ENCODE measurements at places on chromosomes 5 and 9.

DNA sequence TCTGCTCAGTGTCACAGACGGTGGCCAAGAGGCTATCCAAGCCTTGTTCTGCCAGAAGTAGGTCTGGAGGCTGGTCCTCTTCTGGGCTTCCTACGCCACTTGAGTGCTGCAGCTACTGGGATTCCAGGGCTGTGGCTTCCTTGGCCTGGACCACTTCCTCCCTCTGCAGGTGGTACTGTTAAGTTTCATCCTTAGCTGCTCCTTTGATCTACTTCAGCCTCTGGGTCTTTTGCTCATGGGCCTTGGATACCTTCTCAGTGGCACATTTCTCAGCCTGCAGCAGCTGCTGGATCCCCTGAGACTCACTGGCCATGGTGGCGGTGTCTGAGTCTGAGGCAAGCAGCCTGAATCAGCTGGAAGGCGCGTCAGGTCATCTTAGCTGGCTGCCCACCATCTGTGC, 10.3 kb downstream of the CNOT8 start:
- DNase-seq = no peak

- no peak for DNase-seq
Measured at GRCh38 chr9:13083963-13084528, 195.4 kb downstream of the MPDZ start.

DNA sequence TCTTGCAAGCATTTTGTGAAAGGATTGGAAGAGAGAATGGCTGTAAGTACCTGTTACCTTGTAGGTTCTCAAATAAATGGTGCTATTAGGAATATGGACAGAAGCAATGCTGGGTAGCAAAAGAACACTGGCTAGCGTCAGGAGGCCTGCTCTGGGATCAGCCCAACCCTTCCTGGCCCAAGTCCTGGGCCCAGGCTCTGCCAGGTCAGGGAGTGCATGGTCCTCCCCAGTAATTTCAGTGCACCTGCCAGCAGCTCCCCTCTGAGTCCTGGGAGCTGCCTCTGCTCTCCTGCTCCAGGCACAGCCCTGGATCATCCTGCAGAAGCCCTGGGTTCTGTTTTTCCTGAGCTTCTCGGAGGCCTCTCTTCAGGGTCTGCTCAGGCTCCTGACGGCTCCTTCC, 89.5 kb upstream of the ARAP3 start:
- no peak for DNase-seq

DNA sequence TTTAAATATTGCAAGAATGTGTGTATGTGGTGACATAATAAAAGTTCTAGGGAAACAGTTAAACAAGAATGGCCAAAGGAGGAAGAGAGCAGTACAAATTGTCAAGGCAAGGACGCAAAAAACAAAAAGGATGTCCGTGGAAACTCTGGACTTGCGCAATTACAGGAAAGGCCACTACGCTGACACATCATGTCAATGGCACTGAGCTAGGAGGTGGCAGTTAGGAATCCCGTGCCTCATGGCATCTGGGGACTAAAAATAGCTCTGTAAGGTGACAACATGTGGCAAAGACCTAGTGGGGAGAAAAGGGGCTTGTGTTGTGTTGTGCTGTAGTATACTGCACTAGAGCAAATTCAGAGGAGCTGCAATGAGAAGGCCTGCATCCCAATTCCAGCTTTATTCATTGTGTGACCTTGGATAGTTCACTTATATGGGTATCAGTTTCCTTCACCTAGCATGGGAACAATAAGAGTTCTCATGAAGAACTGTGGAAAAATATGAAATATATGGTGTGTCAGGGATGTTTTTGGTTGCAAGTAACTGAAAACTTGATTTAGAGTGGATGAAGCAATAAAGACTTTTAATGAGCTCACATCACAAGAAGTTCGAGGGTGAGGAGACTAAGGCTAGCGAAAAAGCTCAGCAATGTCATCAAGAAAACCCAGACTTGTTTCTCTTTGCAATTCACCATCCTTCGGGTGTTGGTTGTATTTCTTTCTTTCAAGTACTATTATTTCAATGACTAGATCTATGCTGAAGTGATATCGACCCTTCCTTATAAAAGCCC, 124.1 kb upstream of the STC2 start:
- no peak for DNase-seq

GRCh38 chr5:143056792-143057579, 286.8 kb downstream of the ARHGAP26 start:
- no peak for DNase-seq

- DNase-seq = no peak
Measured at GRCh38 chr5:61405511-61406295, 73.6 kb downstream of the ZSWIM6 start.

GRCh38 chr5:37839407-37840052, at the start of gene GDNF:
Gene GDNF, minus strand, starts transcription at chr5:37840041. Its CDS starts 5,245 bp downstream, at chr5:37834796.
- no peak for DNase-seq

- no peak for DNase-seq
Measured at GRCh38 chr5:154277499-154277898, 87.0 kb downstream of the GALNT10 start.
